Prostate gland (tissue), 2 donors: ENCODE measurements at places on chromosomes 12 and 14.
A peak's percentile ranks its signal among the peaks of the same experiment; 100 is the strongest.

DNA sequence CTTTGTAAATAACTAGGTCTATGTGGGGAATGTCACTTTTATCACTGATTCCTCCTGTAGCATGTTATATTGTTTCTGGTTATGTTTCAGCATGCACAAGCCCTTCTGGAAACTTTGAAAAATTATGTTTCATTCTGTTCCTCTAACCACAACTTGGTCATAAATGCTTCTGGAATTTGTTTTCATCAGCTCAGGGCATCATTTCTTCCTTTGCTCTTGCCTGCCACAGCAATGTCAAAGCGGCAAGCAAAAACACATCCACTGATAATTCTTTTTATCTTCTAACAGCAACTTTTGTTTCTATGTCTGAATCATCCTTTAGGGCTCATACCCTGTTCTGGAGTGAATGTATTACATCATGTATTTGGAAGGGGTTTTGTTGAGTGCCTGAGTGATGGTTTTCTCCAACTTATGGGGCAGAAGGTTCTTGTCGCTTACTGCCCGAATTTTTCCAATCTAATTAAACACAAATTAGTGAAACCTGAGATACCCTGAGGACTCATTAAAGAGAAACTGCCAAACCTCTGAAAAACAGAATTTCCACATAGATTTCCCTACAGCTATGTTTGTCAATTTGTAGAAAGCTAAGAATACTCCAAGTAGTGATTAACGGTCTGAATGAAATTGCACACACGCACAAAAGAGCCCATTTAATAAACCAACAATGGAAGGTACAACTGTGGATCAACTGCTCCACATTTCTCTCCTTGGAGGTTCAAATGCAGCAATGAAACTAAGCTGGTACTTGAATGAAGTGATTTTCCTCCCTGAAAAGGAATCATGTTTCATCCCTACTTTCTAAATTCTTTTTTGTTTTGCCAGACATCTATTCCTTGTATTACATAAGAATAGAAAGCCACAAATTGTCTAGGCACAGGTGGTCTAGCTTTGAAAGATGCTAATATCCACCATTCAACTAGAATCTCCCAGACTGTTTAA, 173.5 kb upstream of the KRR1 start:
- DNase-seq, result peak; percentile 17

DNA sequence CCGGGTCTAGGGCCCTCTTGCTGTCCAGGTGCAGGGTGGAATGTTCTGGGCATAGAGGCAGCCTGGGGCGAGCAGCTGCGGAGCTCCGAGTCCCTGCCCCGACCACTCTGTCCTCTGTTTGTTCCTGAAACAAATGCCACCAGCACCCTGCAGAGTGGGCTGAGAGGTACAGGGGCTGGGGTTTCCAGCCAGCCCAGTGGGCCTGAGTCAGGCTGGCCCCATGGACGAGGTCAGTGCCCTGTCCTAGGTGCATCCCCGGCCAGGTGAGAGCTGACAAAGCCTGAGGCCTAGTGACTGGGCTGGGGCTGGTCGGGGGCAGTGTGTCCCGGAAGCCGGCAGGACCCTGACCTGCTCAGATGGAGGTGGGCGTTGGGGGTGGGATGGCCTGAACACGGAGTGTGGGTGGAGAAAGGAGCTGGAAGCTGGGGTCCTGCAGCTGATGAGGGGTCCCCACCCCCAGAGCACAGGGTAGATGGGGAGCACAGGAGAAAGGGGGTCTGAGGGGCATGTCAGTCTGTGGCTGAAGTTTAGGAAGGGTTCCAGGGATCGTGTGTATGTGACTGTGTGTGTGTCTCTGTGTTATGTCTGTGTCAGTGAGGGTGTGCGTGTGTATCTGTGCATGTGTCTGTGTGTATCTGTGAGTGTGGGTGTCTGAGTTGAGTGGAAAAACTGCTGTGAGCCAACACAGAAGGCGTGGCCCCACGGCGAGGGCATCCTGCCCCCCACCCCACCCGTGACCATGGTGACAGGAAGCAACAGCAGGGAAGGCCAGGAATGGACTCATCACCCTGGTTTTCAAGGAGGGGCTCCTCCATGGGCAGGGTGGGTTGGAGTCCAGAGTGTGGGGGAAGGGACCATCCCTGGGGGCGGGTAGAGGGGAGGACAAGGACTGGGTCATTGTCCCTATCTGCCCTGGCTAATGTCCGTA, 2.4 kb upstream of the CRIP1 start:
- no peak for DNase-seq

GRCh38 chr14:58066115-58066514, 85.9 kb downstream of the ARMH4 start:
- no peak for DNase-seq

DNA sequence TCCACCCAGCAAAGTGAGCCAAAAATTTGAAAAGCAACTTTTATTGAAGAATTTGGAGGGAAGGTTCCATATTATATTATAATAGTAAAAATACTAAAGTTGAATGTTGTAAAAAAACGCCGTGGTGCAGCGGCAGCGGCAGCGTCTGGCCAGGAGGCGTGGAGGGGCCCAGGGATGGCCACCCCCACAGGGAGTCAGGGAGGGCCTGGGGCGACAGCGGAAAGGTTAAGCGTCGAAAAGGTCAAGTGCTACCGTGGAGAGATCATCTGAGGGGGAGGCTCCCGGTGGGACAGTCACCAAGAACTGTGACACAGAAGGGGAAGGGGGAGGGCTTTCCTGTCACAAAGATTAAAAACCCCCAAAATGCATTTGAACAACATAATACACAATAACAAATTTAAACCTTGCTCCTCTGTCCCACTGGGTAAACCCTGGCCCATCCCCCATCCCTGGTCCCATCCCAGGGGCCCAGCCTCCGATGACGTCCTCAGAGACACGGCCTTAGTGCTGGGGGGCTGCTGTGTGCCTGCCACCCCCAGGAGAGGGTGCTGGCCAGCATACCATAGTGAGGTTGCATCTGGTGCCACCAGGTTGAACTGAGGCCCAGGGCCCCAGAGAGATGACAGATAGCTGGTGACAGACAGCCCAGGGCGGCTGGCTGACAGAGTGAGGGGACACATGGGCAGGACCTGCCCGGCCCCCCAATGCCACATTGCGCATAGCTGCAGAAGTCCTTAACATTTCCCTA, 16.6 kb downstream of the SIVA1 start:
- no peak for DNase-seq

GRCh38 chr14:69535230-69535848, 39.3 kb downstream of the CCDC177 start:
- DNase-seq, result peak; percentile 21

DNA sequence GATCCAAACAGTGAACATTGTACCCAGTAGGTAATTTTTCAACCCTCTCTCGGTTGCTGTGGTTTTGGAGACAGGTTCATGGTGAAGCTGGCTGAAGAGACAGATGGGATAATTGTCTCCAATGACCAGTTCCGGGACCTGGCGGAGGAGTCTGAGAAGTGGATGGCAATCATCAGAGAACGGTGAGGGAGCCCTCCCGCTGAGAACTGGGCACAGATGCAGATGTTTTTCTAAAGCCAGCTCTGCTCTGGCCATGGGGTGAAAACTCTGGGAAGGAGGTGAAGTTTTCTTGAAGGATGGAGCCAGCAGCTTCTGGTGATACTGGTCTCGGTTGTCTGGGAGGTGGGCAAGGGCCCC, 6.2 kb downstream of the KHNYN start:
- no peak for DNase-seq

DNA sequence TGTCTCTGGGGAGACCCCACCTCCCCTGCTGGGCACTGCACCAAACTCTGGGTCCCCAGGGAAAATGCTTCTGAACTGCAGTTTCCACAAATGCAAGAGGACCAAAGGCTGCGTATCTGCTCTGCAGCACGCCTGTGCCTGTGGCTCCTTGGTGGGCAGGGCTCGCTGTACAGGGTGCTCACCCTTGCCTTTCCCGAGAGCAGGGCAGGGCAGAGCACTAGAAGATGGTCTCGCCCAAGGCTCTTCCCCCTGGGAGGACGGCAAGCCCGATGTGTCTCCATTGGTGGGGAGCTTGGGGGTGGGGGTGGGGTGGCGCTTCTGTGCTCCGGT, 175.3 kb upstream of the RTL1 start:
- DNase-seq, result no peak

DNA sequence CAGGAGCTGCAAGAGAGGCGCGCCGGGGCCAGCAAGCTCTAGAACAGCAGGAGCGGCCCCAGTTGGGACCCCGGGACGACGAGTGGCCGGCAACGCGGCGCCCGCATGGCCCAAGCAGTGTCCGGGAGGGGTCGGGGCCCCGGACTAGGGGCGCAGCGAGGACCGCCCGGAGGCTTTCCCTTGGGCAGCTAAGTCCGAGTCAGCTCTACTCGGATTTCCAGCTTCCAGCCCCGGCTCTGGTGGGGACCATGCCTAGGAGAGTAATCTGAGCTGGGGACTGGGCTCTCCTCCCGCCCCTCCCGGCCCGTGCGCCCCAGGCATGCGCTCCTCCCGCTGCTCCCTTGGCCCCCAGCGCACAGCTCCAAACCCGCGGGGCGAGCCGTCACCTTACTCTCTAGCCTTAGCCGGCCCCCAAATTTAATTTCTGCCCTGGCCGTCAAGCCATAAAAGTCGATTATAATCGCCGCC, 41.6 kb upstream of the CAPRIN2 start:
- DNase-seq, result no peak

DNA sequence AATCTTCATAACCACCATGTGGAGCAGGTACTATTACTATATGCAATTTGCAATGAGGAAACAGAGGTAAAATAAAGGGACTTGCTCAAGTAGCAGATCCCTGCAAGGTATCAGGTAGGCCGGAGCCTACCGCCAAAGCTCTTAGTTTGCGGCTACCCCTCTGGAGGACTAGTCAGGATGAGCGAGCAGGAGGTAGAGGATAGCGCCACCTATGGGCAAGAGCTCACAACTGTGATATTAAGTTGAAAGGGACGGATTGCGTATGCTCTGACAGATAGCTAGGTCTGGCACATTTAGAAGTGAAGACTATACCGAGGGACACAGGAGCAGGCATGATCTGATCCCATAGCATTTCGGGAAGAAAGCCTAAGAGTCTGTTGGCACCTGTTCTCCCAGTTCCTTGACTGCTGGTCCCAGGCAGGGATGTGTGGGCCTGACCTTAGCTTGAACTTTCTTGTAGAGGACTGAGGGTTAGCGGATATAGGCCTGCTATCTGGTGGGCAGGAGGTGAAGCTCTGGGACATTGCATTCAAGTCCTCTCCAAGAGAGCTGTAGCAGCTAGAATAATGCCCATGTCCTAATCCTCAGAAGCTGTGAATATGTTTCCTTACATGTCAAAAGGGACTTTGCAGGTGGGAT, 48.0 kb downstream of the SLC17A8 start:
- DNase-seq, result peak; percentile 28

DNA sequence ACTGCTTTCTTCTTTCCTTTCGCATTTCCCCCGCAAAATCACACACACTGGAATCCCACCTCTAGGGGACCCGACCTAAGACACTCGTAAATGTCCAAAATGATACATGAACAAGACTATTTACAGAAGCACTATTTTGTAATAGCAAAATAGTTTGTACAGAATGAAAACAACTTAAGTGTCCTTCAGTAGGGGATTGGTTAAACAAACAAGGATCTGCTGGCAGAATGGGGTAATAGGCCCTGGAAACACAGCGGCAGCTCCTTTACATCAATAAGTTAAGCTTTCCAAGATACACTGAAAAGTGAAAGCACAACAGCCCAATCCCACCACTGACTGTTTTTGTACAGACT, 48.8 kb downstream of the LTBP2 start:
- no peak for DNase-seq

- no peak for DNase-seq
These were observed 27.8 kb downstream of the MUCL1 start for GRCh38 chr12:54882079-54882478.

DNA sequence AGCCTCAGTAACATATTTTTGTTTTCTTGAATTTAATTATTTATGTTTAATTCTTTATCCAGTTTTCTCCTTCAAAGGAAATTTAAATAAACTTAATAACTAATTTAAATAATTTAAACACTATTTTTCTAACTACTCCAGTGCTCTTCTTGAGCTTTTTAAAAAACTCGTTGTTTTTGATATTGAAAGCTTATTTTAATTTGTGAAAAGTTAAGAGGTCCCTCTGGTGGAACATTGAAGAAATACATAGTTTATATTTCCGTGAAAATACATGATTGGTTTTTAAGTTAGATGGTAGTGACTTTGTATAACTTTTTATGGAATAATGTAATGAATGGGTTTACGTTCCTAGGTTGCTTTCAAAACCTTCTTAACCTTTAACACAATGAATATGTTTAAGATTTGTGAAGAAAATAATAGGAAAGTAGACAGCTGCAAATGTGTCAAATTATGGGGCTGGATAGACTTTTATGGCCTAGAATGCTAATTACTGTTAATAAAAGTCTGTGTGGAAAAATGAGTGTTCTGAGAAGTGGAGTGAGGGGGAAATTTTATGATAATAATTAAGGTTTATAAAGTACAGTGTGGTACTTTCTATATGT, 45.9 kb upstream of the MSRB3 start:
- DNase-seq, result no peak

DNA sequence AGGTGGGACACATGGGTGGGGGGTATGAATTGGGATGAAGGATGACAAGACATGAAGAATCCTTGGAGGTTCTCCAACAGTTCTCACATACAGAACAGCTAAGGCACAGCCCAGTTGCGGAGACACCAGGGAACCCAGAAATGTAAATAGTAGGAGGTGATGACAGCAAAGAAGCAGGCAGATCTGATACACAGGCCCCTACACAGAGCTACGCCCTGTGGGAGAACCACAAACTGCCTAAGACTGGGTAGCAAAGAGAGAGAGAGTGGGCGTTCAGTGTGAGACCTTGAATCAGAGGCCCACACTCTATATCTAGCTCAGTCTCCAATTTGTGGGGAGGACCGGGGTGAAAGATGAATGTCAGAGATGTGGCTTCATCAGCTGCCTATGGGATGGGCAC, 9.5 kb upstream of the NUMB start:
- DNase-seq, result no peak

DNA sequence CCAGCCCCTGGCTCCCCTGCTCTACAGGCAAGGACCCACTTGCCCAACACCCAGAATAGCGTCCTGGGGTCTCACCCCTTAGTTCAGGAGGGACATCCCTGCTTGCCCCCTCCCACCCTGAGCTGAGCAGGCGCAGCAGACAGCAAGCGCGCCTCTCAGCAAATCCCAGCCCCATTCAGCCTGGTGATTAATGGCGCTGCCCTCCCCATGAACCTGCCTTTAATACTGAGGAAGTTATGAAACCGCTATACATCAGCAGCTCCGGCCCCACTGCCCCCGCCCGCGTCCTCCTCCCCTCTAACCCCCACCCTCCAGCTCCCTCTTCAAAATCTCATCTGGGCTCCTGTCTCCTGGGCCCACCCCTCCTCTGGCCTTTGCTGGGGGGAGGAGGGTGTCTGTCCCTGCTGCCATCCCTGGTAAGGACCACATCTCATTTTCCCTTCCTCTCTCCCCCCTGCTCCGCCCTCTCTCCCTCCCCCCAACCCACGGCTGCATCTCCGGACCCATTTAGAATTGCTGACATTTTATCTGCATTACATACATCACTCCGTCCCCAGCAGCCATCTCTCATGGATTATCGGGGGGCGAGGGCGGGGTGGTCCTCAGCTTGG, 7.1 kb upstream of the SMUG1 start:
- DNase-seq, result no peak
